MCF 10A (cell line): ENCODE measurements at places on chromosomes 7 and 10. TPM values are rescaled to one million over a fixed set of nuclear protein-coding genes. Genes with fewer than 3 reads are reported as not detected.
A peak's percentile ranks its signal among the peaks of the same experiment; 100 is the strongest.

DNA sequence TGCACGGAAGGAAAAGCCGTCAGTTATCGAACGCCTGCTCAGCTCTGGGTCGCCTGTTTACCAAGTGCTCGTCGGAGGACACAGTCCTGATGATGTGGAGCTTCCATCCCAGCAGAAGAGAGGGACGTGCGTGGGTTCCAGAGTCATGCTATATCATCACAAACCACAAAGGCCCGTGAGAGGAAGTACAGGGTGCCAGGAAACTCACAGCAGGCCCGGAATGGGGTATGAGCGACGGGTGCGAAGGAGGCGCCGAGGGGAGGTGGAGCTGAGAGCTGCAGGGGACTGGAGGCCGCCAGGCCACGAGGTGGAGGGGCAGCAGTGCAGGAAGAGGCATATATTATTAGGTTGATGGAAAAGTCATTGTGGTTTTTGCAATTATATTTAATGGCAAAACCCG, 102.5 kb downstream of the ACTR3B start:
- no peaks in the 10 kb centered on the region for H3K4me1 ChIP-seq
- H3K27ac ChIP-seq, result no peak overlapping the region
- H3K27me3 ChIP-seq, result no peaks in the 10 kb centered on the region
- H3K36me3 ChIP-seq, result peaks cover 6% of the 10 kb centered on the region
- no peak overlapping the region for H3K4me3 ChIP-seq

GRCh38 chr10:96390460-96390864, 31.7 kb upstream of the OPALIN start:
- H3K4me3 ChIP-seq, result no peak overlapping the region
- peak; percentile 63 for DNase-seq
- H3K27ac ChIP-seq, result no peak overlapping the region
- H3K27me3 ChIP-seq, result peaks cover 70% of the 10 kb centered on the region

- H3K27me3 ChIP-seq, result no peaks in the 10 kb centered on the region
- peaks cover 11% of the 10 kb centered on the region for H3K4me1 ChIP-seq
- no peak overlapping the region for H3K4me3 ChIP-seq
- no peak for DNase-seq
- no peak overlapping the region for H3K27ac ChIP-seq
These were observed 302.4 kb upstream of the NEBL start for GRCh38 chr10:21199501-21199900.

- no peak overlapping the region for H3K27ac ChIP-seq
- H3K4me1 ChIP-seq, result peaks cover 8% of the 10 kb centered on the region
- H3K27me3 ChIP-seq, result no peaks in the 10 kb centered on the region
- no peak overlapping the region for H3K4me3 ChIP-seq
These were observed 220.9 kb upstream of the PLXDC2 start for GRCh38 chr10:19595212-19595845.

DNA sequence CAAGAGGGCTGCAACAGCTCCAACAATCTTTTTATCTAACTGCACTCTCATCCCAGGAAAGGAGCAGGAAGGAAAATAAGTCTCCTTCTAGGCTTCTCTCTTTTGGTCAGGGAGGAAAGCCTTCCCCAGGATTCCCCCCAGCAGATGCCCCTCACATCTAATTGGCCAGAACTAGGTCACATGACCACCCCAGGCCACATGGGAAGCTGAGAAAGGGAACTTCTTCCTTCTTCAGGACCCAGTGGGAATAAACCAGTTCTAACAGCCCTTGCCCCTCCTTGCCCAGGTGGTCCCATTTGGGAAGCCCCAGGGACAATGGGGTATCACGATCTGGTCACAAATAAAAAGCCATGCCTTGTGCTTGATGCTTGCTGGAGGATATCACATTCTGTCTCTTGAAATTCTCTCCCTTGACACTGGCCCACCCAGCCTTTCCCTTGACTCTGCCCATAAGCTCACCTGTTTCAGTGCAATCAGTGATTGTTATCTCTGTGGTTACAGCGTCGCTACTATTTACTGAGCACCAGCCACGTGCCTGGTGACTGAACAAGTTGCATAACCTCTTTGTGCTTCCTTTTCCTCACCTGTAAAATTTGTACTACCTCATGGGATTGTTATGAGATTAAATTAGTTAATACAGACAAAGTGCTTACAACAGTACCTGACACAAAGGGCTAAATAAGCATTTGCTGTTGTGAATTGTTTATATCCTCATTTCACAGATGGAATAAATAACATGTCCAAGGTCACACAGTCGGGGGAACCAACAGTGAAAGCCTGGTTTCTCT, 9.0 kb upstream of the TACR2 start:
- H3K4me3 ChIP-seq, result no peak overlapping the region
- H3K27ac ChIP-seq, result no peak overlapping the region
- no peak for DNase-seq
- peaks cover 12% of the 10 kb centered on the region for H3K4me1 ChIP-seq
- H3K36me3 ChIP-seq, result no peaks in the 10 kb centered on the region

- no peaks in the 10 kb centered on the region for H3K27me3 ChIP-seq
- no peaks in the 10 kb centered on the region for H3K4me1 ChIP-seq
- no peak overlapping the region for H3K4me3 ChIP-seq
- H3K36me3 ChIP-seq, result no peaks in the 10 kb centered on the region
- H3K27ac ChIP-seq, result no peak overlapping the region
These were observed 6.4 kb downstream of the SPOCK2 start for GRCh38 chr10:72081772-72082590.

GRCh38 chr7:149770728-149771636, 2.4 kb downstream of the ZNF467 start:
- H3K4me1 ChIP-seq, result no peaks in the 10 kb centered on the region
- H3K27ac ChIP-seq, result no peak overlapping the region
- H3K4me3 ChIP-seq, result peak overlapping the region; percentile 82
- H3K27me3 ChIP-seq, result no peaks in the 10 kb centered on the region
- DNase-seq, result no peak

GRCh38 chr10:1155791-1156615, 99.8 kb downstream of the WDR37 start:
- no peak overlapping the region for H3K4me3 ChIP-seq
- H3K27me3 ChIP-seq, result peaks cover 20% of the 10 kb centered on the region
- DNase-seq, result no peak
- no peaks in the 10 kb centered on the region for H3K36me3 ChIP-seq

DNA sequence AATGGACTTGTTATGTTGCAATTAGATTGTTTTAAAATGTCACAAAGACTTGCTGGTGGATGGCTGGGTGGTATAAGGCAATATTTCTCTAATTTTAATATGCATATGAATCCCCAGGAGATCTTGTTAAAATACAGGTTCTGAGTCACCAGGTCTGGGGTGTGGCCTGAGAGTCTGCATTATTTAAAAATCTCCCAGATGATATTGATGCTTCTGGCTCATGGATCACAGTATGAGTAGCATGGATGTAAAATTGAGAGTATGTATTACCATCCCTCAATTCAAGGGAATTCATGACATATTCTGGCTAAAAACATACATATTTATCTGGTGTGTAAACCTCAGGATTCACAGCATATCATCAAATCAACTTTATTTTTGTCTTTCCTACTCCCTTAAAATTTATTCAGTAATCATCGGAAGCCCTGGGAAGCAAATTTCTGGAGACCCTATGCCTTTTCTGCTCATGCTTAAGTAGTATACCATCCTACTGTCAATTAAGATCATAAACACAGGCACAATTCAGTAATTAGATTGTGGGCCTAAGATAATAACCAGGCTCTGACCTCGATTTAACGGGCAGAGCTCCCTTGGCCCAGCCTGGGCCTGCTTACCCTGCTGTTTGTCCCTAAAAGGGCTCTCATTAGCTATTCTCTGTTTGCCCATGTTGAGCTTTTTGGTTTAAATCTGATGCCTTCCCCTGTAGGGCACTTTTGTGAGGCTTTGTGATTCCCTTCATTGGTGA, 29.6 kb upstream of the ICA1 start:
- peaks cover 7% of the 10 kb centered on the region for H3K4me1 ChIP-seq
- DNase-seq, result no peak
- peaks cover 6% of the 10 kb centered on the region for H3K36me3 ChIP-seq

GRCh38 chr7:19816128-19816527, 42.7 kb upstream of the TMEM196 start:
- H3K27me3 ChIP-seq, result no peaks in the 10 kb centered on the region
- no peaks in the 10 kb centered on the region for H3K4me1 ChIP-seq
- no peak overlapping the region for H3K27ac ChIP-seq
- no peaks in the 10 kb centered on the region for H3K36me3 ChIP-seq
- H3K4me3 ChIP-seq, result no peak overlapping the region

DNA sequence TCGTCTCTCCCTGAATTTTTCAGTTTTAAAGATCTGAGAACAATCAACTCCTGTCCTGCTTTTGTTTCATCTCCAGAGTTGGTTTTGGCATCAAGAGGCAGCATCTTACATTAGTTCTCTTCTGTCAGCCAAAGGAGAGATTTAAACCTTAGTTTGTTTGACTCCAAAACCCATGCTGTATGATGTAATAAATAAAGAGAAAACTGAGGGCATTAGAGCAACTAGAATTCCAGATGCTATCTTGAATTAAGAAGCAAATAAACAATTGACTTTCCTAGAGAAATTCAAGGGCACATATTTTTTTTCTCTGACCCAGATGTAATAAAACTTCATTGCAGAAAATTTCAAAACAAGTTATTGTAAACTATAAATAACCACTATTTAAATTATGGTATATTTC, 54.4 kb downstream of the INHBA start:
- no peak overlapping the region for H3K27ac ChIP-seq
- no peak overlapping the region for H3K4me3 ChIP-seq
- no peaks in the 10 kb centered on the region for H3K27me3 ChIP-seq
- no peak for DNase-seq

DNA sequence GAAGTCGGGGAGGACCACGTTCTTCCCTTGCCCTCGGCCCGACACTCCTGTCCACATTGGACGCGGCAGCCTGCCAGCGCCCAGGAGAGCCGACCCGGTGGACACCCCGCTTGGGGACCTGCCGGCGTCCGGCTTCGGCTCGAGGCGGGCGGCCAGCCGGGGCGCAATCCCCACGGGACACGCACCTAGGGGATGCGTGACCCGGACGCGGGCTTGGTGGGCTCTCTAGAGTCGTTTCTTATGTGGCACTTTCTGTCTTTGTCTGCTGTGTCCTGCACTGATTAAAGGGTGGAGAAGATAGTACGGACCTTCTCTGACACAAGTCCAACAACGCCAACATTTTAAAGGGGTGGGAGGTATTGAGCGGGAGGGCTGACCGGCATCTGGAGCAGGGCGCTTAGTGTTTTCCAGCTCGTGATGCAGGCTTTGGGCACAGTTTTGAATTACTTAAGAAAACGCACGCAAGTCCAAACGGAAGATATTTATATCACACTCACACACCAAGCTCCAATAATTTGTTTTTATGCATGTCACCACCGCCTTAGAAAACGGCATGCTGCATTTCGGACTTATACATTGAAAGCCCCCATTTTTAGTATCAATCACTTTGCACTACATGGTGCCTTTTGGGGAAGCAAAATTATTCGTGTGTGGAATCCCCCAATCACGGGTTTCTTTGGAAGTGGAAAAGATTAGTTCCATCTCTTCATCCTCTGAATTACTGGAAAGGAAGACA, 3.9 kb upstream of the SPAG6 start:
- peaks cover 15% of the 10 kb centered on the region for H3K27me3 ChIP-seq
- DNase-seq, result no peak
- H3K36me3 ChIP-seq, result peaks cover 3% of the 10 kb centered on the region
- peak overlapping the region; percentile 75 for H3K4me3 ChIP-seq

DNA sequence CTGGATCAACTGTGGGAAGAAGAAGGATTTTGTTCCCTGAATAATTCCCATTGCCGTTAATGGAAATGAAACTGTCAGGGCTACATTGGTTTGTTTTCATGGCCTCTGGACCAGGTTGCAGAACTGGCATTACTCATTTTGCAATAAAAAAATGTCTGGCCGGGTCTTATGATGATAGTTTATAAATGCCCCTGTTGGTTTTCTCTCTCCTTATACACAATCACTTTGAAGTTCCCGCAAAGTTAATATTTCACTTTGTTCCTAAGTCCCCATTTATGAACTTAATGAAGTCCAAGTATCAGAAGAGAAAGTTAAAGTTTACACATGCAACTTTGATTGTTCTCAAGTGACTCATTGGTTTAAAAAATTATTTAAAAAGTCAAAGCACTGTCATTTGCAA, 150.7 kb upstream of the PRR15 start:
- no peak overlapping the region for H3K27ac ChIP-seq
- no peaks in the 10 kb centered on the region for H3K27me3 ChIP-seq
- peaks cover 7% of the 10 kb centered on the region for H3K36me3 ChIP-seq
- H3K4me1 ChIP-seq, result peaks cover 18% of the 10 kb centered on the region

DNA sequence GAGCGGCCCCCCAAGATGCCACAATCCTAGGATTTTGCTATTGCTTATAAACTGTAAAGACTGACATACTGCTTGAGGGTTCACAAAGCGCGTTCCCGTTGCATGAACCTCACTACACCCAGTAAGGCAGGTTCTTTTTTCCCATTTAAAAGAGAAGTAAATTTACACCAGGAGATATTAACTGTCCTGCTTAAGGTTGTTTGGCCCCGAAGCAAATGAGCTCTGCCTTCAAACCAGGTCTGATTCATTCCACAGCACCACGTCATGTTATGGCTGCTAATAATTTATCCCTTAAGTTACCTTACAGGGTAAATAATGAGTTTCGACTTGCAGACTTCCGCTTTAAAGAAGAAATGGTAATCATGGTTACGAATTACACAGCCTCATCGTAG, 559 bp upstream of the FKBP14 start:
- H3K4me1 ChIP-seq, result peaks cover 26% of the 10 kb centered on the region
- no peak overlapping the region for H3K4me3 ChIP-seq
- peak overlapping the region; percentile 92 for H3K27ac ChIP-seq
- peak; percentile 47 for DNase-seq

GRCh38 chr7:117157241-117158209, 165.3 kb downstream of the WNT2 start:
- H3K27ac ChIP-seq, result no peak overlapping the region
- no peaks in the 10 kb centered on the region for H3K36me3 ChIP-seq
- no peaks in the 10 kb centered on the region for H3K4me1 ChIP-seq
- no peak overlapping the region for H3K4me3 ChIP-seq

- no peak overlapping the region for H3K27ac ChIP-seq
- H3K36me3 ChIP-seq, result no peaks in the 10 kb centered on the region
- peaks cover 20% of the 10 kb centered on the region for H3K4me1 ChIP-seq
- H3K4me3 ChIP-seq, result no peak overlapping the region
- no peak for DNase-seq
These were observed 5.8 kb downstream of the ACSL5 start for GRCh38 chr10:112379635-112380296.

DNA sequence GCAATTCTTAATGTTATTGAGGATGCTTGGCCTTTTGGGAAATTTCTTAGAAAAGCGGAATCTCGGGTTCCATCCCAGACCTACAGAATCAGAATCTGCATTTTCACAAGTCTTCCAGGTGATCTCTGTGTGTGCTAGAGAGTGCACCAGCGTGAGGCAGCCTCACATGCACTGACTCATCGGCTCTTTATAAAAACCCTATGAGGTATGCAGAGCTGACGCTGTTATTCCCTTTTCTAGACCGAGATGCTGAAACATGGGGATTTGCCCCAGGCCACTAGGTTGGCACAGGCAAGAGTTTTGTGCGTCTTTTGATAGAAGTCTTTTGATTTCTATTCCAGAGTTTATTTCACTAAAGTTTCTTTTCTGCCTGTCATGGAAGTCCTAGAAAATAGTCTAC, 61.2 kb downstream of the CDCA7L start:
- H3K27ac ChIP-seq, result no peak overlapping the region
- H3K27me3 ChIP-seq, result no peaks in the 10 kb centered on the region
- H3K4me3 ChIP-seq, result no peak overlapping the region
- no peaks in the 10 kb centered on the region for H3K4me1 ChIP-seq
- DNase-seq, result peak; percentile 53
- H3K36me3 ChIP-seq, result no peaks in the 10 kb centered on the region

Gene ADRB1
- total RNA-seq, result 0.28 and 0.56 TPM in 2 replicates

Gene IFIT1
- 0.17 and 0.26 TPM in 2 replicates for total RNA-seq

Gene FGFBP3
- total RNA-seq, result 0.86 and 1.1 TPM in 2 replicates

Gene BHLHA15
- 3.2 and 6.0 TPM in 2 replicates for total RNA-seq

Gene TEX47
- total RNA-seq, result not detected in 2 replicates

Gene SERPINE1
- total RNA-seq, result 56.7 and 80.6 TPM in 2 replicates

Gene PRDX3
- 85.6 and 94.4 TPM in 2 replicates for total RNA-seq

Gene EPO
- total RNA-seq, result not detected in 2 replicates

Gene SFXN2
- total RNA-seq, result 7.2 and 12.9 TPM in 2 replicates

Gene NPSR1
- total RNA-seq, result not detected in 2 replicates
